ENCODE measurements at places on chromosomes 1 and 21. TPM values are rescaled to one million over a fixed set of nuclear protein-coding genes. Genes with fewer than 3 reads are reported as not detected.

GRCh38 chr1:20123722-20124455 is 4.6 kb upstream of the PLA2G2D start:
- DNase-seq: no peak

DNA sequence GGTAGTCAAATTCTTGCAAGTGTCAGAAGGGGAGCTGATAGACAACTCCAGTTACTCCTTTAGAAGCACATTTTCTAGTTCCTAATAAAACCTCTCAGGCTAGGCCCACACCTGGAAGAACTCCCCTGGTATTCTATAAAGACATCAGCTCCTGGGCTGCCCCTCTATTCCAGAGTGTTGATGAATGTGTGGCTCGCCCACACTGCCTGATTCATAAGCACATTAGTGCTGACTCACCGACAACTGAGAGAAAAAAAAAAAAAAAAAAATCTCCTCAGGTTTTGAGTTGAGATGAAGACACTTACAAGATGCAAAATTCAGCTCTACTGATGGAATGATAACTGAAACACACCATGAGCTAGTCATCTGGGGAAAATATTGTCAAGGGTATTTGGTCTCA is 188.1 kb downstream of the TNR start:
- DNase-seq: no peak

DNA sequence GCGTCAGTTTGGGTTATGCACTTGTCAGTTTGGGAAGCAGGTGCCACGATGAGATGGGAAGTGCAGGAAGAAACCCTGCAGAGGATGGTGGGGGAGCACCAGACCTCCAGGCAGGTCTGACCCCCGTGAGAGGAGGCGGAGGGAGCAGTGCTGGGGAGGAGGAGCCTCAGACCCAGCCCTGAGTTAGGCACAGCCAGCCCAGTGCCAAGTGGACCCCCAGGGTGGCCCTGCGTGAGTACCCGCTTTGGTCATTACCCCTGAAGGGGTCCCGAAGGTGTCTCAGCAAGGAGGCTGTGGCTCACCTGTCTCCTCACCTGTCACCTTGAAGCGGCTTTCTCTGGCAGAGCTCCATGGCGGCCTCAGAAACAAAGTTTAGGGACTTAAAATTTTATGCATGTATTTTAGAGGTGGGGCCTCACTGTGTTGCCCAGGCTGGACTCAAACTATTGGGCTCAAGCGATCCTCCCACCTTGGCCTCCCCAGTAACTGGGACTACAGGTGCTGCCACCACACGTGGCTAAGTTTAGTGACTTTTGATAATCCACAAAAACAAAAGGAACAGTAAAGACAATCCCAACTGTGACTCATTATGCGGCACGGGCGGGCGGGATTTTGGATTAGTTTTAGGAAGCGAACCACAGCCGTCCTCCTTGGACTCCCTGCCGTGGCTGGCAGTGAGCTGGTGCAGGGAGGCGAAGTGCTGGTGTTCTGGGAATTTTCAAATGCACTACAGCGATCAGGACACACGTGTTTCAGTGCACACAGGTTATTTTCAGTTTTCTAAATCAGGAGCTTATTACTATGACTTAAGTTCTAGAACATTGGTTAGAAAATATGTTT is 4.7 kb downstream of the AGPAT3 start:
- DNase-seq: peak; percentile 31

- DNase-seq: no peak
These were observed 18.6 kb upstream of the NTNG1 start for GRCh38 chr1:107122225-107122624.

GRCh38 chr1:12080156-12080555 is 17.1 kb downstream of the TNFRSF8 start:
- no peak for DNase-seq

GRCh38 chr1:95013950-95014574 is 58.7 kb downstream of the ALG14 start:
- DNase-seq: no peak

- DNase-seq: no peak
These were observed 3.4 kb downstream of the TNFRSF18 start for GRCh38 chr1:1202831-1203560.

DNA sequence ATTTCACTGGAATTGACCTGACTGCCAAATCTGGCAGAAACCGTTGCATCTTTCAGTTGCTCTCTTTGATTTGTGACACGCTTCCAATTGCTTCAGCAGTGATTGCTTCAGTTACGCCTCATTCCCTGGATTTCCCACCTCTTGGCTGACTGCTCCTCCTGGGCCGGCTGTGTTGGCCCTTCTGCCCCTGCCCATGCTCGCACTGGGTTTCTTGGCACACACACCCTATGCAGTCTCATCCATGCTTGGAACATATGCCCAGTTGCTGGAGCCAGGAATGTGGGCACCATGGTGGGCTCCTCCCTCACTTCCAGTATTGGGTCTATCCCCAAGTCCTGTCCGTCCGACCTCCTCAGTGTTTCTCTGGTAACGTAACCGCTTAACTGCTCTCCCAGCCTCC is 2.2 kb upstream of the ZBTB21 start:
- no peak for DNase-seq

- peak; percentile 37 for DNase-seq
These were observed 61.1 kb downstream of the GFI1 start for GRCh38 chr1:92425617-92426016.

DNA sequence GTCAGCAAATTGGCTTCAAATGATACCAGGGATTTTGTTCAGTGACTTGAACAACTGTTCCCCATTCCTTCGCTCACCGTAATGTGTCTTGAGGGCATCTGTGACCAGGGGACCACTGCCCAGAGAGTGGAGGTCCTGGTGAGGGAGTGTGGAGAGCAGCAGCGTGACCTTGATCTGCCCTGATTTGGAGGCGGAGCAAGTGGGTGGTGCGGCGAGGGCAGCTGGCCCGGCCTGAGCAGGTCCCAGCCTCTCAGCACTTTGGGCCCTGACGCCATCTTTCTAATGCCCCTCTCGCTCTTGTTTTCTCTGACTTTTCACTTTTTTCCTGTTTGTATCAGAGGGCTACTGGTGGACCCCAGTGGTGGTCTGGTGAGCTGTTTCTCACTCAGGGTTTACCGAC is 31.1 kb downstream of the DIP2A start:
- no peak for DNase-seq

DNA sequence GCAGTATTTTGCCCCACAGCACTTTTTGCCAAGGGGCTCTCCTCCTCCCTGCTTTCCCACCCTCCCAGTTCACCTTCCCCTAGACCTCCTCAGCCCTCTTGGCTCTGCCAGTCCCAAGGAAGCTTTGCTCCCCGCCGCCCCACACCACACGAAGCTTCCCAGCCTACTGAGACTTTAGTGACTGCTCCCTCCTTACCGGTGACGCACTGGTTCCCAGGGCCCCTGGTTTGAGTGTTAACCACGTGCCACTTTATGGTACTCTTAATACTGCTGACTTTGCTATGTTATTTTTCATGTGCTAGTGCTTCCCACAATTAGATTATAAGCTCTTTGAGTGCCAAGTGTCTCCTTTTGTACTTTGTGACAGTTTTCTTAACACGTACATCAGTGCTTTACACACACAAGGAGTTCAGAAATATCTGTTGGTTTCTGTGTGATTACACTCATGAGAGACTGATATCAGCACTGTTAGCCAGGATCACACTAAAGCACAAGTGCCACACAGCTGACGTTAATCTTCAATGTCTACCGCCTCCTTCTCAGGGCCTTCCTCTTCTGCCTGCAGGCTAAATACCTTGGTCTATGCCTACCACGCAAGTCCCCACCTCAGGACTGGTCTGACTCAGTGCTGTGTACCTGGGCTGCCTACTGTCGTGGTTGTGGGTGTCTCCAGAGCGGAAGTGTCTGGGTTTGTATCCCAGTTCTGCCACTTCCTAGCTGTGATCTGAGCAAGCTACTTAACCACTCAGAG is 61.0 kb downstream of the DNTTIP2 start:
- no peak for DNase-seq

DNA sequence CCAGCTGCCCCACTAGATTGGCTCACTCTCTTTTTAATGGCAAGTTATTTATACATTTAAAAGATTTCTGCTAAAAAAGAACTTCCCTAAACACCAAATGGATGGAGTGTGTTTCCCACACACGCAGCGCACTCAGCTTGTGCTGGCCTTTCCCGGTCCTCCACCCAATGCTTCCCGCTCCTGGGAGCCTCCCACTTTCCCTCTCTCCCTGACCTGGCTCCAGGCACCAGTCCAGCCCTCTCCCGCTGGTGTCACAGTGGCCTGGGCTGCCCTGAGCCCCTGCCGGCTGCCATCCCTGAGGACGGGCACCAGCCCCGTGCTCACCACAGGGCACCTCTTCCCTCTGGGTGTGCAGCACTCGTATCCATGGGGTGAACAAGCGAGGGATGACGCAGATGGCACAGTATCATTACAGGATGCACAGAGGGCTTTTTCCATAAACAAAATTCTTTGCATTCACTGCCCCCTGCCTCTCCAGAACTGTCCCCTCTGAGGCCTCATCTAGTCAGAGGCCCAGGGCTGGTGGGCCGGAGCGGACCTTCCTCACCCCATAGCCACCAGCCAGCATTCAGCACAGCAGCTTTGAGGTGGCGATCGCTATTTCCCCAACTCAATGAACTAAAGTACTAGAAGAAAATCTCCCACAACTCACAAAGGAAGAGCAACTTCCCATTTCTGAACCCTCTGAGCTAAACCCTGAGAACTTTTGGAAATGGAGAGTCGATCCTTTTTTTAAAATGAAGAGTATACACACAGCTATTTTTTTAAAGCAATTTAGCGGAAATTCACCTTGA is 68.5 kb downstream of the SLC37A1 start:
- DNase-seq: no peak

- no peak for DNase-seq
These were observed 11.5 kb downstream of the YBEY start for GRCh38 chr21:46297338-46298271.

GRCh38 chr1:112988367-112988766 is 32.4 kb upstream of the SLC16A1 start:
- DNase-seq: no peak

DNA sequence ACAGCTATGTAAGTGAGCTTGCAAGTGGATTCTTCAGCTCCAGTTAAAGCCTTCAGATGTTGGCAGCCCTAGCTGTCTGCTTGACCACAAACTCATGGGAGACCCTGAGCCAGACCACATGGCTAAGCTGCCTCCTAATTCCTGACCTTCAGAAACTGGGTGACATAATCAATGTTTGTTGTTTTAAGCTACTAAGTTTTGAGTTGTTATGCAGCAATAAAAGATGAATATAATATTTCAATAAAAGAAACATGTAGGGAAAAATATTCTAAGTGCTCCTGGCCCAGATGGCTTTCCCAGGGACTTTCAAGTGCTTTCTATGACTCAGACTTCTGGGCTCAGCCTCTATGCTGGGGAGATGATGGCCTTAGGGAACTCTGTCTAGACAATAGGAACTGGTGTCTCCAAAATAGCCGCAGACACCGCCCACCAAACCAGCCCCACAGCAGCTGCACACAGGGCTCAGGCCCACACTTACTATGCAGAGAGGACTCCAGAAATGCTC is 20.3 kb upstream of the AZIN2 start:
- DNase-seq: no peak

- no peak for DNase-seq
These were observed 4.7 kb downstream of the MRAP start for GRCh38 chr21:32303385-32303784.

DNA sequence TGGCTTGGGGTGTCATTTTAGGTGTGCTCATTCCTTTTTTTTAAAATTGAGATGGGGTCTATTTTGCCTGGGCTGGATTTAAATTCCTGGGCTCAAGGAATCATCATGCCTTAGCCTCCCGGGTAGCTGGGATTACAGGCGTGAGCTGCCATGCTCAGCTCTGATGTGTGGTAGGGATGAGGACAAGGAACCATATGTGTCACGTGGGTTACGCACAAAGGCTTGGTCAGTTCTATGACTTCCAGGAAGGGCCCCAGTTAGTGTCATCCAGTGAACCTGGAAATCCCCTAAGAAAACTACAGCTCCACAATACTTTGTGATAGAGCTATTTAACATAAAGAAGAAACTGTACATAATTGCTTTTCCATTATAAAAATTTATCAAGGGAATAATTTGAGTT is 6.7 kb upstream of the METTL25B start:
- no peak for DNase-seq

- peak; percentile 73 for DNase-seq
These were observed at the start of gene SPRTN for GRCh38 chr1:231338270-231339128. TSS of gene SPRTN (plus strand) at chr1:231338293. CDS start at chr1:231338384, 91 bp downstream.

- peak; percentile 75 for DNase-seq
These were observed 1.2 kb upstream of the CSMD2 start for GRCh38 chr1:34166191-34166624.

- DNase-seq: no peak
These were observed 14.5 kb downstream of the AIDA start for GRCh38 chr1:222697826-222698225.

DNA sequence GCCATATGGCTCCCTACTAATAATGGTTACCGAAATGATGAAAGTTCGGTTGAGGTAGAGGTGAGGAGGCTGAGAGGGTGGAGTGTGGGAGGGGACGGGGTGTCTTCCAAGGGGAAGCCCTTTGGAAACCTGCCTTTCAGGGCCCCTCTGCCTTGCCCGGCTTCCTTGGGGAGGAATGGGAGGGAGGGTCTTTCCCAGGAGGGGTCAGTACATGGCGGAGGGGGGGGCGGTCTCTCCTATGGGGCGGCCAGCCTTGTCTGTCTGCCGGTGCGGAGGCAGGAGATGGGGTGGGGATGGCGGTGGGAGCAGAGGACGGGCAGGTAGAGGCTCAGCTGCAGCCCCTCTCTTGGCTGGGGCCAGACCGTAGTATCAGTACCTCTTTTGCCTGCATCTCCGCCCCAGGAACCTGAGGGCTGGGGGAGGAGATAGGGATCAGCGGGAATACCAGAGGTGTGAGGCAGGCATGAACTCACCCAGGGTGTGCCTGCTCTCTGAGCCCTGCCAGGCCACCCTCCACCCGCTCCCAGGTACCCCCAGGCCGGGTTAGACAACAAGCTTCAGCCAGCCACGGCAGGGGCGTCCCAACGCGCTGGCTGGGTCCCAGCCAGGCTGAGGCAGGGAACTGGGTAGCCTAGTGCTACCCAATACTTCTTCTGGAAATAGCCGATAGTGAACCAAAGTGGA is 79.4 kb upstream of the POU3F1 start:
- no peak for DNase-seq

DNA sequence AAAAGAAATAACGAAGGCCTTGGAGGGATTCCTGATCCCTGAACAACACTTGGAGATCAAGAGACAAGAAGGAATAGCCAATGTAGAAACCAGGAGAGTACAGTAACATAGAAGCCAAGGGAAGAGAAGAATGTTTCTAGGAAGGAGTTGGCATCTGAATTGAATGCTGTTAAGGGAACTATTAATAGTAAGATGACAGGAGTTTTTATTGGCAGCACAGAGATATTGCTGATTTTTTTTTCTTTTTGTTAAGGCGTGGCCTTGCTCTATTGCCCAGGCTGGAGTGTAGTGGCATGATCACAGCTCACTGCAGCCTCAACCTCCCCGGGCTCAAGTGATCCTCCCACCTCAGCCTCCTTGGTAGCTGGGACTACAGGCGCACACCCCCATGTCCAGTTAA is 9.6 kb upstream of the SFT2D2 start:
- no peak for DNase-seq

The PKN2 gene
- 74.4 TPM for total RNA-seq

The DHRS3 gene
- total RNA-seq: 4.3 TPM

The SYPL2 gene
- total RNA-seq: not detected

The CREG1 gene
- 55.6 TPM for total RNA-seq

The RSPH1 gene
- total RNA-seq: 0.04 TPM

Data from neural progenitor cell (in vitro differentiated cells).